Stimulated activated CD4-positive, alpha-beta T cell treated with anti-CD3 and anti-CD28 coated beads, Interleukin-12 subunit alpha, Interleukin-12 subunit beta, amount 100 ng/mL, for 24 hours (primary cell): ENCODE measurements at places on chromosomes 5 and 9.

DNA sequence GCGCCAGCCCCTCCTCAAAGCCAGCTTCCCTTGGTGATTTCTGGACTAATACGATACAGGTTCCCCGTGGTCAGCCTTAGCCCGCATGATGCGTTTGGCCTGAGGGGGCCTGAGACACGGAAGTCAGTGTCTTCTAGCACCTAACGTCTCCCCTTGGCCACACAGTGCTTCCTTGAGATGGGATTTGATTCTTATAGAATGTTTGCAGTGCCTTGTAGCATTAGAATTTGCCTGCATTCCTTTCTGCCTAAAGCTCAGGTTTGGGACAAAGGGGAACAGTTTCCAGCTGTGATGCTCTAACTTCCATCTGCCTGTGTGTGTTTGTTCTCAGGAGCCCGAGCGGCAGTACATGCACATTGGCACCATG, 34.4 kb downstream of the CFAP90 start:
- no peak for DNase-seq

DNA sequence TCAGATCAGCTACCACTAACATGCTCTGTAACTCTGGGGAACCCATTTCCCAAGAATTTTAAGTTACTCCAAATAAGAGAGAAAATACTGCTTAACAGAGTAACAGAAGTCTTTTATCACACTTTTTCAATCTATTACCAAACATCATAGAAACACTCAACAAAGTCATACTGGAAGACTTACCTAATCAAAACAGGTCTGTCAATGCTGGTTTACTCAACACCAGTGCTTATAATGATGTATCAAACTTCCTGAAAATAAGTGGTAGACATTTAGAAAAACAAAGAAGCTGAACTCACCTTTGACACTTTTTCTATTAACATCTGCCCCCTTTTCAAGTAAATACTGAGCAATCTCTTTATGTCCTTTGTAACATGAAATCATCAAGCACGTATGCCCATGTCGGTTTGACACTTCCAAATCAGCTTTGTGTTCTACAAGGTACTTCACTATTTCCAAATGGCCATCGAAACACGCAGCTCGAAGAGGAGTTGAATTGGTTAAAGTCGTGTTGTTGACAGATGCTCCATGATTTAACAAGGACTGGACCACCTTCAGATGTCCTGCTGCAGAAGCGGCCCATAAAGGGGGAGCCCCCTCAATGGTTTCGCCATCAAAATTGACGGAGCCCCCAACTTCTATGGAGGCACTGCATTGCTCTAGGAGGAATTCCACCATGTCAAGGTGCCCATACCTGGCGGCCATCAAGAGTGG, 1.8 kb downstream of the FEM1C start:
- DNase-seq: no peak

DNA sequence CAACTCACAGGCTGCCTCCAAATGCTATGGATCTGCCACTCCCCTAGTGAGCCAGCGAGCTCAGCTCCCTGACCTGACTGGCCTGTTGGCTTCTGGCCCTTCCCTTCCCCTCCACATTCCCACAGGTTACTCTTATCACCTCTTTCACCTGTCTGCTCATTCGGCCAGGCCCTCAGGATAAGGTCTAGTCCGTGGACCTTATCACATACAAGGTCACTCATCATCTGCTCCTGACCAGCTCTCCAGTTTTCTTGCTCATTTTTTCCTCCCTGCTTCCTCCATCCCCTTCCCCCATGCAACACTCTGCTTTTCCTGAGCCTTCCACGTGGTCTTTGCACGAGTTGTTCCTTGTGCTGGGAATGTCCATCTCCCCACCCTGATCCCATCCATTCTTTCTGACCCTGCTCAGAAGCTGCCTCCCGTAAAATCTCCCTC, 25.9 kb upstream of the NDST1 start:
- no peak for DNase-seq

- DNase-seq: no peak
Measured at GRCh38 chr5:156378159-156378558, 51.2 kb downstream of the SGCD start.

GRCh38 chr5:135120951-135121350, 86.9 kb upstream of the PITX1 start:
- no peak for DNase-seq

DNA sequence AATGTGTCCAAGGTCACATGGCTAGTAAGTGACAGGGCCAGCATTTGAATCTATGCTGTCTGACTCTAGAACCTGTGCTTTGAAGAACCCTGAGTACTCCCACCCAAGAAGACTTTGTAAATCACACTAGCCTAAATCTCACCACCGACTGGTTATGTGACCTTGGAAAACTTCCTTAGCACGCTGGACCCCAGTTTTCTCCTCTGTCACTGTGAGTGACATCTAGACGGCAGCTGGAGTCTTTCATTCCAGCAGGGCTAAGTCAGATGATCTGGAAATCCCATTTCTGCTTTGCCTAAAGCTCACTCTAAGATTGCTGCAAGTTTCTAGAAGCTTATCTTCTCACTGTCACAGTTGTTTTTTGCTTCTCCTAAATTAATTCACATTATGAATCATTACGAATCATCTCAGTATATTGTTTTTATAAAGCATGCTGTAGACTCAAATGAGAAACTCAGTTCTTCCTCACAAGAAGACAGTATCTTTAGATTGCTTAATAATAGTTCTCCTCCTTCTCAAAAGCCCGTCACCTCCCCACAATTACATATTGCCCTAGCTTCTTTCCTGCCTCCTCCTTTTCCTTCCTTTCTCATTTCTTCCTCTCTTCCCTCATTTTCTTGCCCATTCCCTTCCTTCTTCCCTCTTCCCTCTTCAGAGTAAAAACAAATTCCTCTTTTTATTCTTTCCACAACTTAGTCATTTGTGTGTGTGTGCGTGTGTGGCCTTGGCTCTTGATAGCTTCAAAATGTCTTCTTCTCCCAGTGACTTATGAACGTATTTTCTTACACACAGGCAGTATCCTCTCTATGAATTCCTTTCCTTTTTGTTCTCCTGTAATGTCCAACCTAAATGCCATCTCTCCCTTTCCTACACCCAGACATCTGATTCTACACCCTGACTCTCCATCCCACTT, 16.8 kb downstream of the ALDOB start:
- DNase-seq: no peak

DNA sequence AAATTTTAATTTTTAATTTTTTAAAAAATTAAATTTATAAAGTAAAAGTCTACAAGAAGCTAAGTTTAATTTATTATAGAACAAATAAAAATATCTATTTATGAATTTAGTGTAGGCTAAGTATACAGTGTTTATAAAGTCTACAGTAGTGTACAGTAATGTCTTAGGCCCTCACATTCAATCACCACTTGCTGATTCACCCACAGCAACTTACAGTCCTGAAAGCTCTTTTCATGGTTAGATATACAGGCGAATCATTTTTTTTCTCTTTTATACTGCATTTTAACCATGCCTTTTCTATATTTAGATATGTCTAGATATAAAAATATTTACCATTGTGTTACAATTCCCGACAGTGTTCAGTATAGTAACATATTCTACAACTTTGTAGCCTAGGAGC, 55.9 kb downstream of the PCSK1 start:
- no peak for DNase-seq

DNA sequence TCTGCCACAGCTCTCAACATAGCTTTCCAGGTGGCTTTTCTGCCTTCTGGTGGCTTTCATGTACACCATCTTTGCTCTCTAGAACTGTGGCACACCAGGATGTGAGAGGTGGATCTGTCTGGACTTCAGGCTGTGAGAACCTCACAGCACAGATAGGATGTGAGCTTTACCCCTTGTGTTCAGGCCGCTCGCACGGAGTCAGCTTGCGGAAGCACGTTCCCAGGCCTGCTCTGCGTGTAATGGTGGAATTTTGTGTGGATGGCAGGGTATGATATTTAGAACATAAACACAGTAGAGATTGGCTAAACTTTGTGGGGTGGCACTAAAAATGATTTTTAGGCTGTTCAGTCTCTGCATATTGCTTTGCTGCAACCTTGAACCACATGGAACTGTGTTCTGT, 250.5 kb downstream of the FANCC start:
- DNase-seq: no peak

DNA sequence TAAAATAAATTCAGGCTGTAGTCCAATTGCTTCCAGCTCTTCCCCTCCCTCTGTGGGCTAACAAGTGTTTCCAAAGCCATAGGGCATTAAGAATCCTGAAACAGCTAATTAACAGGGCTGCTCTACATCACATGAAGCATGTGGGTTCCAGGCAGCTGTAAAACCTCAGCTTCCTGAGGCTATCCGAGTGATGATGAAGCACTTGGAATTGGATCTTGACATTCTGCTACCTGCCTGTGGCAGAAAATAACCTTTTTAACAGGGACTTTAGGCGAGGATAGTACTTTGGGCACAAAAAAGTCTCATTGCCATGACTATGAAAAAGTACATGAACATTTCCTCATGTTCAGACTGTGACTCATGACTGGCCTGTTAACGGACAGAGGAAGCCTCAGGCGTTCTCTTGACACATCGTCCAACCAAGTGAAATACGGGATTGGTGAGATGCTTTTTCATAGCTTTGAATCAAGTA, 107.2 kb downstream of the PDE4D start:
- no peak for DNase-seq

DNA sequence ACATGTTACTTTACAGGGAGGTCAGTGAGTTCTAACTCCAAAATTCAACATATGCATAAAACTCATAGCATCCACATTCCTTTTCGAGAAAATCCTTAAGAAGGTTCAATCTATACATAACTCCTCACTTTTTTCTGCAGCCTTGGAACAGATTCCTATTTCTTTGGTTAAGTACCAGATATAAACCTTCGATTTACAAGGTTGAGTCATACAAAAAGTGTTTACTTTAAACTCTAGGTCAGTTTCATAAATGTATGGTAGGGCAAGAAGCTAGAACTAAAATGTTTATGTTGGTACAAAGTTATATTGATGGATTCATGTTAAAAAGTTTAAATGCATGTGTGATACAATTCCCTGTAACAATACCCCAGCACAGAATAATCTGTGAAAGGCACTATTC, 19.4 kb downstream of the CDKN2AIPNL start:
- DNase-seq: no peak

- no peak for DNase-seq
Measured at GRCh38 chr9:110141227-110141793, 66.6 kb downstream of the C9orf152 start.

GRCh38 chr5:132195727-132196126, 31.9 kb downstream of the P4HA2 start:
- DNase-seq: no peak

DNA sequence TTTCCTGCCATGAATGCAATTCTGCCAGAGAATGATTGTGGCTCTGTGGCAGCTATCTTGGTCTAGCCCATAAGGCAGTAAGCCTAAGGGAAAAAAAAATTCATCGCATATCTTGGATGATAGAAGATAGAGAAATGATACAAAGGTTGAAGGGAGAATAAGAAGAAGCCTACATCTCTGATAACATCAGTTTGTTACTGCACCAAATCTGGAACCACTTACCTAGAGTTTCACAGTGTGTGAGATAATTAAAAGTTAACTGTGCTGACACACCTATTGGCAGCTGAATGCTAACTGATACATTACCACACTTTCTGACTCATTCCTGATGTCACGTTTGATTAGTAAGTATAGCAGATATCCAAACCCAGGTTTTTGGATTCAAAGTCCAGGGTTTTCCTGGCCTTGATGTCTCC, 91.6 kb upstream of the TAF11L2 start:
- DNase-seq: no peak

DNA sequence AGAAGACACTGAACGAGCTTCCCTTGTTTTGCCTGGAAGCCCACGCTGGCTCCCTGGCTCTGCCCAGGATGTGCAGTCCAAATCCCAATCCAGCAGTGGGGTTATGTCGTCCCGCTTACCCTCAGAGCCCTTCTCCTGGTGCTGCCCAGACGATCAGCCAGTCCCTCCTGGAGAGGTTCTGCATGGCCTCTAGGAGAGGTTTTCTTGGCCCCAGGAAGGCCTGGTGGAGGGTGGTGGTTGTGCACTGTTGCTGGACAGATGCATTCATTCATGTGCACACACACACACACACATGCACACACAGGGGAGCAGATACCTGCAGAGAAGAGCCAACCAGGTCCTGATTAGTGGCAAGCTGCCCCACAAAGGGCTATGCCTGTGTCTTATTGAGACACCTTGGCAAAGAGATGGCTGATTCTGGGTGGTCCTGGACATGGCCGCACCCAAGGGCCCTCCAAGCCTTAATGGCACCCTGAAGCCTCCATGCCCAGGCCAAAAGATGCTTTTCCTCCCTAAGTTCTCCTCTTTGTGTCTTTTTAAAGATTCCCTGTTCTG, 10.5 kb upstream of the OLFM1 start:
- DNase-seq: no peak

- no peak for DNase-seq
Measured at GRCh38 chr5:140073296-140073695, 30.2 kb upstream of the NRG2 start.

DNA sequence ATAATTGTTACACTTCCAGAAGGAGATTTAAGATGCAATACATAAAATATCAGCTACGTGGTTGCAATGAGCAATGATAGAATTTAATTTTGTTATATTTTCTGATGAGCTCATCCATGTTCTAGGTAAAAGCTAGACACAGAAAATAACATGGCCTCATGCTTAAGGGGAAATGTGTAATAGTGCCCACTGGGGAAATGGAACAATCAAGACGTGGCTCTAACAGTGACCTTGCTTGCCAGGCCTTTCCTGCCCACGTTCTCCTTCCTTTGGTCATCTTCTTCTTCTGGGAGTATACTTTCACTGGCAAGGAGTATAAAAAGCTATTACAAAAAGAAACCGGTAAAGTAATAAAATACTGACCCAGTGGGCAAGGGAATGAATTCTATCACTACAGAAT, 116.2 kb upstream of the TMEM161B start:
- DNase-seq: no peak

DNA sequence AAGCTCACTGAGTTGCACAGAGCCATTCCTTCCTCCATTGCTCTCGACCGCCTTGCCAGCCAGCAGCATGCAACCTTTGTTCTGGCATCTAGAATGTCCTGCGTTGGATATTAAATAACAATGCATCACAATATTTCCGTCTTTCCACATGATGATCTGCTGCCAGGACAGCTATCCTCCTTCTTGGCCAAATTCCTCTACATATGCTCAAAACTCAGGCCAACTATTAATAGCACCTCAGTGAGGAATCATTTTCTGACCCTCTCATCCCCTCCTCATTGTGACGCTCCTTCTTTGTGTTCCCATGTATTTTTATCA, 128.6 kb downstream of the MYO10 start:
- DNase-seq: no peak

GRCh38 chr5:10288592-10289219, 19.0 kb downstream of the CMBL start:
- DNase-seq: no peak

GRCh38 chr5:159100025-159100781, 487 bp upstream of the EBF1 start:
- DNase-seq: peak; percentile 79

GRCh38 chr9:125409637-125410521, 148.3 kb downstream of the GAPVD1 start:
- peak; percentile 26 for DNase-seq

- DNase-seq: no peak
Measured at GRCh38 chr9:38747067-38747466, 27.1 kb upstream of the FAM240B start.

GRCh38 chr5:43410414-43410813, 1.8 kb downstream of the CCL28 start:
- DNase-seq: no peak
